Vein endothelial cell (primary cell): ENCODE measurements at places on chromosomes 5 and 9. TPM values are rescaled to one million over a fixed set of nuclear protein-coding genes. Genes with fewer than 3 reads are reported as not detected.

Gene LMX1B
- total RNA-seq = not detected in 2 replicates

Gene HTR4
- 0.10 TPM in 1 of 2 replicates, not detected in the other for total RNA-seq

Gene PCDHA9
- under 0.01 TPM in 2 replicates for total RNA-seq

Gene PPP1R26
- total RNA-seq = 14.4 and 17.0 TPM in 2 replicates

Gene KCNV2
- not detected in 2 replicates for total RNA-seq

Gene AGXT2
- total RNA-seq = not detected in 2 replicates

Gene SPINK1
- total RNA-seq = not detected in 2 replicates

Gene ENTREP1
- 6.1 and 9.8 TPM in 2 replicates for total RNA-seq

Gene FOXD4L3
- not detected in 2 replicates for total RNA-seq

Gene SLC36A2
- total RNA-seq = not detected in 2 replicates

Gene SLC1A1
- 20.2 and 24.5 TPM in 2 replicates for total RNA-seq

Gene DEPDC1B
- total RNA-seq = 7.2 and 9.0 TPM in 2 replicates

Gene SLC36A3
- total RNA-seq = not detected in 2 replicates

Gene ZNF608
- total RNA-seq = 18.2 and 26.8 TPM in 2 replicates

Gene LCN2
- total RNA-seq = not detected in 2 replicates
